ENCODE measurements at places on chromosomes 13 and 19. TPM values are rescaled to one million over a fixed set of nuclear protein-coding genes. Genes with fewer than 3 reads are reported as not detected.

GRCh38 chr19:46896076-46896794 is 35.4 kb downstream of the ARHGAP35 start:
- DNase-seq: peak; percentile 65
- no peaks in the 10 kb centered on the region for H3K27me3 ChIP-seq
- no peaks in the 10 kb centered on the region for H3K36me3 ChIP-seq
- no peaks in the 10 kb centered on the region for H3K4me1 ChIP-seq

GRCh38 chr19:51441410-51442390 is 16.6 kb downstream of the SIGLEC8 start:
- H3K4me3 ChIP-seq: no peak overlapping the region
- DNase-seq: no peak
- no peaks in the 10 kb centered on the region for H3K4me1 ChIP-seq
- H3K27me3 ChIP-seq: no peaks in the 10 kb centered on the region
- no peaks in the 10 kb centered on the region for H3K36me3 ChIP-seq

Gene CBY2
- total RNA-seq: not detected

Gene CEACAM20
- total RNA-seq: not detected

DNA sequence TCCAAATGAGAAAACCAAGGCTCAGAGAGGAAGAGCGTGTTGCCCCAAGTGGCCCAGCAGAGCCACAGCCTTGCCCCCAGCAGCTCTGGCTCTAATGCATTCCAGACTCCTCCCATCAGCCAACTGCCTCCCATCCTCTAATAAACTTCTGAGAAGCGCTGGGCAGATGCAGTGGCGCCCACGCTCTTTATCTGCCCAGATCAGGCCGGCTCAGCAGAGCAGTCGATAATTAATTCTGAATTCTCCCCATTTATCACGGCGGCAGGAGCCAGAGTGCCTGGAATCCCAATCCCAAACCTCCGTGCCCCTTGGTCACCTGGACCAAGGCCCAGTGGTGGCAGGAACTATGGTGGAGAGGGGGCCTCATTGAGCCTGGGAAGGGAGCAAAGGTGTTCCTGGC is 13.9 kb downstream of the TINCR start:
- H3K27me3 ChIP-seq: no peaks in the 10 kb centered on the region
- no peak for DNase-seq
- H3K4me3 ChIP-seq: no peak overlapping the region
- no peak overlapping the region for H3K27ac ChIP-seq

Gene NLRP9
- total RNA-seq: not detected

DNA sequence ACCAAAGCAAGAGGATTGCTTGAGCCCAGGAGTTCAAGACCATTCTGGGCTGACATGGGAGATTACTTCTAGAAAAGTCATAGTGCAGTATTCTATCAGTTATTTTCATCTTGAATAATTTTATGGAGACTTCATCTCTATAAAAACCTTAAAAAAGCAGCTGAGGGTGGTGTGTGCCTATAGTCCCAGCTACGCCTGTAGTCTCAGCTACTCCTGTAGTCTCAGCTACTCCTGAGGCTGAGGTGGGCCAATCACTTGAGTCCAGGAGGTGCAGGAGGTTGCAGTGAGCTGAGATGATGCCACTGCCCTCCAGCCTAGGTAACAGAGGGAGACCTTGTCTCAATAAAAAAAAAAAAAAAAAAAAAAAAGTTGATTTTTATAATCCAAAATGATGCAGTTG is 22.1 kb upstream of the KCTD4 start:
- H3K4me3 ChIP-seq: no peak overlapping the region
- no peak overlapping the region for H3K27ac ChIP-seq
- no peaks in the 10 kb centered on the region for H3K36me3 ChIP-seq

Gene CA11
- total RNA-seq: 0.25 TPM

DNA sequence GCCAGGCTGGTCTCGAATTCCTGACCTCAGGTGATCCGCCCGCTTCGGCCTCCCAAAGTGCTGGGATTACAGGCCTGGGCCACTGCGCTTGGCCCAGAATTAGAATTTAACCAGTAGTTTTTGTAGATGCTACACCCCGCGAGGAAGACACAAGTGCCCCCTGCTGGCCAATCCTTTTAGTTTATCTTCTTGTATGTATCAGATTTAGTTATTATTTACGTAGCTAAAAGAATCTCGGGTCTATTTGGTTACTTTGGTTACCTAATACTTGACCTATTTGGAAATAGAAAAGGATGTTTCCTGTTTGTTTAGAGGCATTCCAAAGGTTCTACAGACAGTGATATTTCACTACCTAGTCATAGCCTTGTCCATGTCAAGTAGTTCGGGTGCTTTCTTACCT is 22.0 kb downstream of the MUC16 start:
- H3K27ac ChIP-seq: no peak overlapping the region
- no peak for DNase-seq
- no peaks in the 10 kb centered on the region for H3K27me3 ChIP-seq
- no peaks in the 10 kb centered on the region for H3K36me3 ChIP-seq
- no peaks in the 10 kb centered on the region for H3K4me1 ChIP-seq

All from right lobe of liver (tissue), 6 donors.